HT1080 (cell line): ENCODE measurements at places on chromosomes 1 and 21. TPM values are rescaled to one million over a fixed set of nuclear protein-coding genes. Genes with fewer than 3 reads are reported as not detected.

CAMK1G gene
- total RNA-seq: not detected in 2 replicates

ETNK2 gene
- total RNA-seq: 8.3 and 9.7 TPM in 2 replicates

- DNase-seq: peak; percentile 36
Measured at GRCh38 chr21:44892536-44893277, 19.2 kb upstream of the PTTG1IP start.

RGS8 gene
- total RNA-seq: 0.05 TPM in 1 of 2 replicates, not detected in the other

- peak; percentile 50 for DNase-seq
Measured at GRCh38 chr1:15153842-15154479, 414 bp downstream of the TMEM51 start.

CLCA1 gene
- total RNA-seq: not detected in 2 replicates

DNA sequence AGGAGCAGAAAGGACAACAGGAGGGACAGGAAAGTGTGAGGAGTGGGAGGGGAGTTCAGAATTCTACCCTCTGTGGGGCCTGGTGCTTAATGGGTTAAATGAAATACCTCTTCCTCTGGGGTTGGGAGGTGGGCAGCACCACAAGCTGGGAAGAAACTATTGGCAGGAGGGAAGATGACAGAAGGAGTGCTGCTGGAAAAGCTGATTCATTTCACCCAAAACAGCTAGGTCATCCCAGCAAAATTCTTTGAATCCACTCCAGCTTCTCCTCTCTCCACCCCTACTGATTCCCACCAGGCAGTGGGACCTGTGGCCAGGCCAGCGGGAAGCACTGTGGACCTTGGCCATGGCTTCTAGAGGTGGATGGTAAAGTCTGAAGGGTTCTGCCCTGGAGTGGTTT is 12.8 kb downstream of the BCAN start:
- no peak for DNase-seq
